T-helper 9 cell (primary cell): ENCODE measurements at places on chromosomes 16 and 17.
A peak's percentile ranks its signal among the peaks of the same experiment; 100 is the strongest.

DNA sequence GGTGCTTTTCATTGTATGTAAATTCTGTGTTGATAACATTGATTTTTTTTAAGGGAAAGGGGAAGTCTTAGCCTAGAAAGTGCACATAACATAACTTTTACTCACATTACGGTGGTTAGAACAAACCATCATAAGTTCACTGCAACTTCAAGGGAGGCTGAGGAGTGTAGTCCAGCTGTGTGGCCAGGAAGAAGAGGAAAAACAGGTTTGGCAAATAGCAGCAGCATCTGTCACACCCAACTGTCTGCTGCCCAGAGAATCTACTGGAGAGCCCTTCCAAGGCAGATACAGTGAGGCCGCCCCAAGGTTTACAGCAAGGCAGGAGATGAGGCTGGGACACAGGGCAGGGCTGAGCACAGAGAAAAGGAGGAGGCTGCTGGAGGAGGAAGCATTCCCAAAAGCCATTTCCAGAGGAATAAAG is 60.6 kb downstream of the AIPL1 start:
- DNase-seq: no peak

DNA sequence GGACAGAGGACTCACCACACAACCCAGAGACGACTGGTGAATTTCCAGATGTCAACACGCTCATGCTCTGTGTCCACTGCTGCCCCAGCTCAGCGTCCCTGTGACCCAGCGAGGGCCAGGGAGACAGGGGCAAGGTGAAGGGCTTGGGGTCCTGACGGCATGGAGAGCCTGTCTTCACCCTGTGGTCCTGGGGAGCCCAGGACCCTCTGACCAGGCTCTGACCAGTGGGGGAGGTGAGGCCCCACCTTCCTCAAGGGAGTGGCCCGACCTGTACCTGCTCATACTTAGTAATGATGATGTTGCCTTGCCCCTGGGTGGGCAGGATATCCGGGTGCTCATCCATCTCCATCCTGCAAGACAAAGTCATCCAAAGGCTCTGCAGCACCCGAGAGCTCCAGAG is 39.8 kb downstream of the TNFRSF13B start:
- no peak for DNase-seq

DNA sequence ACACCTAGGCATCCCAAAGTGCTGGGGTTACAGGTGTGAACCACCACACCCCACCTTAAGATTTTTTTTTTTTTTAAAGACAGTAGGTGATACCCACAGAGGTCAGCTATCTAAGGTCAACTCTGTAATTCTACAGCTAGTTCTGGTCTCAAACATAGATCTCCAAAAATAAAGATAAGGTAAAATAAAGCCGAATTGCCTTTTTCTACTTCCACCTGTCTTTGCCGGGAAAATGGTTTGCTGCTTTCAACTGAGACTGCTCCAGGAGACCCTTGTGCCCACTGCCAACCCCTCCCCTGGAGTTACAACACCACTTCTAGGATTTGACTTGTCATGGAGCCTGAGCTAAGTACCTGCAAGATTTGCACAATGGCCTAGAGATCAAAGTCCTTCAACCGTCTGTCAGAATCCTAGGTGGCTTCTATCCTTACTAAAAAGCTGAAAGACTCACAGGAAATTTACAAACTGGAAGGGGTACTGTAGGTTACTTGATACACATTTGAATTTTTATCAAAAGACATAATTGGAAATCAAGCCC is 4.7 kb upstream of the CNOT1 start:
- DNase-seq: no peak

- DNase-seq: no peak
Measured at GRCh38 chr17:539066-539465, 175.6 kb downstream of the VPS53 start.

DNA sequence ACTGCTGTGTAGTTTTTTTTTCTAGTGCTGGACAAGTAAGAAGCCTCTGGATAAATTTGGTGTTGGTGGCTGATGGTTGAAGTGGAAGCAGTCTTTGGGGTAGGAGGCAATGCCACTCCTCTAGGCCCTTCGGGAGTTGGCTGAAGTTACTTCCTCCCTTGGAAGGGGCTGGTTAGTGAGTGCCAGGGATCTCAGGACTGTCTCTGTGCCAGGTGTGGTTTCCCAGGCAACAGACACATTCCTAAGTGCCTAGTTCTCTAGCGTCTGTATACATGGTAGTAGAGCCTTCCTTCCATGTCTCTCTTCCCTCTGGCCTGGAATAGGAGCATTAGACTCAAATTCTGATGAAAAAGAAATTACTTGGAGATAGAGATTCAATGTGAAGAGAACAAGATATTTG is 15.3 kb downstream of the TMEM98 start:
- DNase-seq: no peak

GRCh38 chr17:42518046-42518754 is 17.8 kb upstream of the NAGLU start:
- DNase-seq: no peak

DNA sequence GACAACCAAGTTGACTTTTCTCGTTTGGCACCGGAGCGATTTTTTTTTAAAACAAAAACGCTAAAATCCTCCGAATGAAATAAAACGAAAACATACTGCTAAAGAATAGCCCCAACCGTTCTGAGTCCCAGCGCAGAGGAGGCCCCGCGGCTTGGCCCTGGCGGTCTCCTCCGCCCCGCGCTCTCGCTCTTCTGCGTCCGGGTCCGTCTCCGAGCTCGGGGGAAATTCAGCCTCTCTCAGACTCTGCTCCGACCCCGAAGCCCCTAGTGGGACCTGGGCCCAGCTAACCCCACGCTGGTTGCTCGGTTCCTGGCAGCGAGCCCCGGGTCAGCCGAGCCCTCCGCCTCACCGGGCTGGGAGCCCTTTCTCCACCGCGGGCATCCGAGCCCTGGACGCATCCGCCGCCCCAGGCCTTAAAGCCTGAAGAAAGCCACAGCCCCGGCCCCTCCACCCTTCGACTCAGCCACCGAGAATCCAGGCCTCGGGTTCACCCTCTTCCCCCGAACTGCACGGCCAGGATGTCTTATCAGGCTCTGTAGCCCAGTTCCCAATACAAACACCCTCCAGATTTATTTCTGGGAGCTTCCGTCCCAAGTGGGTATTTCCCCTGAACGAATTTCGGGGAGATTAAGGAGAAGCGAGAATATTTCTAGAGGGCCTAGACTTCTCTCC is 1.2 kb downstream of the TBX2 start:
- no peak for DNase-seq

GRCh38 chr16:11593581-11593980 is 6.9 kb upstream of the LITAF start:
- no peak for DNase-seq

GRCh38 chr16:31842864-31843263 is 30.7 kb upstream of the ZNF267 start:
- DNase-seq: no peak

DNA sequence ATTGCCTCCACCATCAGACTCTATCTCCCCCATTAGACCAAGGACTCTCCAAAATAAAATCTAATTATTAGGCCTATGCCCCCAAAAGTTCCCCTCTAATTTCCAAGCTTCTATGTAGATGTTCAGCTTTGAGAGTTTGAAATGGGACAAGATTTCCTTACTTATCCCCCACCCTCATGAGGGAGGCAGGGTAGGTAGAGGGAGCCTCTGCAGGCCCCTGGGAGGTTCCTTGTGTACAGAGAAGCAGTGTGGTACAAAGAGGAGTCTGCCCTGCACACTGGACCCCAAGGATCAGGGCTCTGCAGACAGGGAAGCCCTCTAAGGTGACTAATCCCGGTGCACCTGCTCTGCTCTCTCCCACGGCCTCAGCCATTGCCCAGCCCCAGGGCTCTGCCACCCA is 2.5 kb downstream of the KRT17 start:
- no peak for DNase-seq

DNA sequence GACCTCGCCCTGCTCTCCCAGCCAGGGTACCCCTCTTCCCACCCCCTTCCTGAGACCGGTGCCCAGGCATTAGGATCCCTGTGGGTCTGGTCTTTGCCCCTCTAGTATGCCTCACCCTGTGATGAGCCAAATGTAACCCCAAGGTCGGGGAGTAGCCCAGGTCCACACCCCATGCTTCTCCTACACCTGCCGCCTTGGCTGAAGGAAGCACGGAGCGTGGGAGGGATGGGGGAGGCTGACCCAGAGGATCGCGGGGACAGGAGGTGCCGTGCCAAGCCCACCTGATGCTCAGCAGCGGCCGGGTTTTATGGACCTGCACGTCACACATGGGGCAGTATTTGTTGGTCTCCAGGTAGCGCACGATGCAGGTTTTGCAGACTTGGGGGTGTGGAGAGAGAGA is 8.8 kb downstream of the PCGF2 start:
- no peak for DNase-seq

GRCh38 chr16:86762095-86762494 is 183.7 kb downstream of the FOXL1 start:
- DNase-seq: no peak

GRCh38 chr17:18862011-18862410 is 4.1 kb downstream of the PRPSAP2 start:
- no peak for DNase-seq

GRCh38 chr17:11901931-11902330 is 95.3 kb downstream of the ZNF18 start:
- DNase-seq: no peak

GRCh38 chr17:39104657-39105056 is 46.8 kb downstream of the PLXDC1 start:
- no peak for DNase-seq

GRCh38 chr16:70380248-70380918 is 33.7 kb downstream of the DDX19A start:
- DNase-seq: peak; percentile 30

DNA sequence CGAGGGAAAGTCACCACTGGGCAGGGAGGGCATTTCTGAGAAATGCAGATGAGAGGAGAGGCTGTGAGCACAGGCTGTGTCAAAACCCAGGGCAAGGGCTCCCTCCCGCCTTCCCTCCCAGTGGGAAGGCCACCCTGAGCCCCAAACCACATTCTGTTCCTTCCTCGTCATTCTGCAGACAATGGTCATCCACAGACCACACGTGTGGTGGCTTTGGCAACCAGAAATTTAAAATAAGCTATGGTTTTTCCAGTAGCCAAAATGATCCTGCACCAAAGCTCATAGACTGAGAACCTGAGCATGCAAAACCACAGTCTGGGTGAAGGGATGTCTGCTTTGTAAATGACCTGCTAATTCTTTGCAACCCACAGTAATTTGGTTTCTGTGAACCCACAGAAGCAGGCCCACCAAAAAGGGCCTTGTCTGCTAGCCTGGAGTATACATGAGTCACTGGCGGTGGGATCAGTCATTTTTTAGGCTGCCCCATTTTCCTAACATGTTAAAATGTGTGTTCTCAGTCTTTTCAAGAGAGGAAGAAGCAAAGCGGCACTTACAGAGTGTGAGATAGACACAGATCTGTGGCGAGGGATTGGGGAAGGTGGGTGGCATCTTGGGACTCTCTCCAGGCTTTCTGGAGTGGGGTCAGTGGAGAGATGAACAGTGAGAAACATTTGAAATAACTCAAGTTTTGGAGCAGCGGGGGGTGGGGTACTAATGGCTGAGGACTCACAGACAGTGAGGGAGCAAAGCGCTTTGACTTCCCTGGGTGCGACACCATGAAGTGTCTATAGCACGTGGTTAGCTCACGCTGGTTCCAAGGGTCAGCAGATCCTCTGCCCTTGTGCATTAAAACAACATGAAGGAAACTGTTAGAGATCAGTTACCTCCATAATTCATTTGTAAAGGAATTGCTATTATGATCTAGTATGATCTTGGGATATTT is 20.5 kb downstream of the GRB7 start:
- DNase-seq: peak; percentile 35

DNA sequence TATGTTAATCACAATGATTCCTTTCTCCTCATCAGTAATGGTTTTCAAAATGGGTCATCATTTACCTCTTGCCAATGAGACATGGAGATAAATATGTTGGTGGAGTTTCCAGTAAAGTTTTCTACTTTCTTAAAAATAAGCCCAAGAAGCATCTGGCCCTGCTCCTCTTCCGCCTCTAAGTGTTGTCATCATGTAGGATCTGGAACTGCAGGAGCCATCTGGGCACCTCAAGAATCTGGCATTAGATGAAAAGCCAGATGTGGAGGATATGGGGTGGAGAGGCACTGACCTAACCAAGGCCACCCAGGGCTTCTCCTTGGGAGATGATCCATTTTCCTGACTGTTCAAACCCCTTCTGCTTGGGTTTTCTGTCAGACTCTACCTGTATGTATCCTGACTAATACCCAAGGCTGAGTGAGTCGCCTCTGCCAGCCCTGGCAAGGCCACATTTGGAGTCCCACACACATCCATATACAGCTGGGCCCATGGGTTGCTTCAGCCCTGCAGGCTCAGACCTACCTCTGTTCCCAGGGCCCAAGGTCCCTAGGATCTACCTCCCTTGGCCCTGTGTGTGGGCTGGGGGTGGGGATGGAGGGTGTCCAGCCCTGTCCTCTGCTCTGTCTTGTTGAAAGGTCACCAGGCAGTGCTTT is 24.6 kb downstream of the CCDC182 start:
- no peak for DNase-seq

- no peak for DNase-seq
Measured at GRCh38 chr16:13471036-13471435, 448.9 kb upstream of the ERCC4 start.

DNA sequence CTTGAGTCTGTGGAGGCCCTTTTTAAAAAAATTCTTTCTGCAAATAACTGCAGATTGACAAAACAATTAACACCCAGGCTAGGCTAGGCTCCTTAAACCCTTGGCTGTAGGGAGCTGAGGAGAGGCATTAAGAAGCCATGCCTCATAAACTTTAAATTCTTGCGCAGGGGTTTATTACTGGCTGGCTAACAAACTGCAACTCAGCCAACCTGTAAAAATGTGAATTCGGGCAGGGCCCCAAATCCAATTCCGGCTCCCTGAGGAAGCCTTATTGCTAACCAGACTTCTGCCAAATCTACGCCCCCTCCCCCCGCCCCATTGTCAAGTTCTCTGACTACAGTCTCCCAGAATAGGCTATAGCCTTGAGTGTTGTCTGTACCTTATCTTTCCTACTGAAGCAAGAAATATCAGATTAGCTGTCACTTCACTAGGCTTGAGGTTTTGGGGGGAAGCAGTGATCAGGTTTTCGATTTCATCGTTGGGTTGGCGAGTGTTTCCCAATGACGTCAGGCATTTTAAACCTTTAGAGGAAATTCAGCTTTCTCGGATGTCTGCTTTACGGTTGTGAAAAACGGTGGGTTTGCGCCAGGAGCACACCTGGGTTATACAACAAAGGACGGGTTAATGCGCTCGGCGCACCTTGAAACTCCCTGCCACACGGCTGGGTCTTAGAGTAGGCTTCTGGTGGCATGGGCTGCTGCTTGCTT is 2.0 kb downstream of the CDH3 start:
- DNase-seq: no peak
